Kidney (tissue), 22 donors: ENCODE measurements at places on chromosomes 1 and 21. TPM values are rescaled to one million over a fixed set of nuclear protein-coding genes. Genes with fewer than 3 reads are reported as not detected.

DNA sequence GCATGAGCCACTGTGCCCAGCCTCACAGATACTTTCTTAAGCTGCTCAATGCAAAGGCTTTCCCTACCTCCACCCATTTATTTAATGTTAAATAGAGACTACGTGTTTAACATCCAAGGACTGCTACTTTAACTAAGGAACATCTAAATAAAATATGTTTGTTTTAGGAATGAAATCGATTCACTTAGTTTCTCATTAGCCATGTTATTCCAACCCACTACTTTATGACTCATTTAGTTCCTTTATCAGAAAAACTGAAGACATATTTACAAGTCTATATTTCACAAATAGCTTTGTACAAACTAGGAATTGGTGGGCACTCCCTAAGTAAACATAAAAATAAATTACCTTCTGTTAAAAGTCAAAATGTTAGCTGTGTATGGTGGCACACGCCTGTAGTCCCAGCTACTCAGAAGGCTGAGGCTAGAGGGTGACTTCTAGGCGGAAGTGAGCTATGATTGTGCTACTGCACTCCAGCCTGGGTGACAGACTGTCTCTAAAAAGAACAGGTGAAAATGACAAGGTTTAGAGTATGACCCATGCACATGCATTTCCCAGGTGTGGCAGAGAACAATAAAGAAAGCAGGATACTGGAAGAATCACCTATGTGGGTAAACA is 39.9 kb upstream of the AK4 start:
- no peak for DNase-seq
- H3K27me3 ChIP-seq = no peaks in the 10 kb centered on the region
- no peaks in the 10 kb centered on the region for H3K36me3 ChIP-seq

DNA sequence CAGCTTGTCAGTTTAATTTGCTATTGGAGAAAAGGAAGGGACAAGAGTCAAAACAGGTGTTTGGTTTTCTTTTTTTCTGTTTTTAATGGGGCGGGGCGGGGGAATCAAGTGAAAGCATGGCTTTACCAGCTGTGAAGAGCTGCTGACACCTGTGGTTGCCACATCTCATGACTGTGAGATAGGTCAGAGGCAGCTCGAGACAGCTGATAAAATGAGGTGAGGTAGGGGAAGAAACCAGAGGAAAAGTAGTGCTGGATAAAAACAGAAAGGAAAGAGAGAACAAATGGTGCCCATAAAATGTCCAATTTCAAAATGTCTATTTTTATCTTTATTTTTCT is 272.3 kb downstream of the NEGR1 start:
- DNase-seq = peak; percentile 30
- H3K36me3 ChIP-seq = no peaks in the 10 kb centered on the region
- no peaks in the 10 kb centered on the region for H3K27me3 ChIP-seq

GRCh38 chr1:41626146-41626545 is 141.7 kb upstream of the EDN2 start:
- no peak for DNase-seq
- no peaks in the 10 kb centered on the region for H3K36me3 ChIP-seq
- no peak overlapping the region for H3K4me3 ChIP-seq
- H3K4me1 ChIP-seq = no peaks in the 10 kb centered on the region
- no peak overlapping the region for H3K27ac ChIP-seq

- no peaks in the 10 kb centered on the region for H3K27me3 ChIP-seq
- H3K4me1 ChIP-seq = peaks cover 35% of the 10 kb centered on the region
- H3K27ac ChIP-seq = peak overlapping the region; percentile 94
- H3K36me3 ChIP-seq = peaks cover 4% of the 10 kb centered on the region
- H3K4me3 ChIP-seq = no peak overlapping the region
Observed at GRCh38 chr1:27529704-27530018, 39.7 kb upstream of the WASF2 start.

DNA sequence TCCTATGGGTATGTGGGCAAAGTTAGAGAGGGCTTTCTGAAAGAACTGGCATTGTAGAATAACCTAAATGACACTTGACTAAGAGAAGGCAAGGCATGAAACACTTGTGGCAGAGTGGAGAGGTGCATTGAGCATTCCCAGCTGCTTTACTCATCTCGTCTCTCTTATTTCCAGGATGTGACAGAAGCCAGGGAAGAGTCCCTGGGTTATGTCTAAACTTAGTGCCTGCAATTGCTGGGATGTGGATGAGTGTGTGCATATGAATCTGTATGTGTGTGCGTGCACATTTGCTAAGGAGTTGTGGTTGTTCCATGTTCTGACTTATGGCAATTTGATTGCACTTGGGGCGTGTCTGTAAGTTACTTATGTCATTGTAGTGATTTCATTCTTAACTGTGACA is 1326.5 kb upstream of the B3GALT2 start:
- H3K4me1 ChIP-seq = no peaks in the 10 kb centered on the region
- H3K27me3 ChIP-seq = no peaks in the 10 kb centered on the region
- H3K4me3 ChIP-seq = no peak overlapping the region
- DNase-seq = no peak

GRCh38 chr1:181406989-181407388 is 76.3 kb upstream of the CACNA1E start:
- peak; percentile 10 for DNase-seq
- H3K4me1 ChIP-seq = no peaks in the 10 kb centered on the region
- H3K36me3 ChIP-seq = no peaks in the 10 kb centered on the region

DNA sequence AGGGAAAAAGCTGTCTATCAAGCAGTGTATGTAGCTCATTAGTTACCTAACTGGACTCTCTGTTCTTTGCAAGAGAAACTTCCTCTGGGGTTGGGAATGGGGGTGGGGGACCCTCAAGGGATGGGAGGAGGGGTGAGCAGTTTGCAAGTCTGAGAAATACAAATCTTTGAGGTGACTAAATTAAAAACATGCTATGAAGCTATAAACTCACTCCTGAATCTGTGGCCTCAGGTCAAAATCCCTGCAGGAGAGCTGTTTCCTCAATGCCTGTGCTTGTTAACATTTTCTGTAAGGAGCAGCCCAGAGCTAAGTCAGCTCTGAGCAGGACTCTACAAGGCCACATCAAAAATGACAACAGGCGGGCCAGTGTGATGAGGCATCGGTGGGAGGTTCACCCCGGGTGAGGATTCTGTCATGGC is 32.8 kb upstream of the PTPRC start:
- H3K4me1 ChIP-seq = no peaks in the 10 kb centered on the region
- no peak overlapping the region for H3K27ac ChIP-seq
- DNase-seq = no peak

GRCh38 chr1:99786751-99787501 is 20.5 kb upstream of the FRRS1 start:
- H3K36me3 ChIP-seq = no peaks in the 10 kb centered on the region
- no peaks in the 10 kb centered on the region for H3K4me1 ChIP-seq
- H3K27me3 ChIP-seq = no peaks in the 10 kb centered on the region
- no peak overlapping the region for H3K4me3 ChIP-seq

Gene LRRC8B
- 2.4 TPM for polyA plus RNA-seq

Gene C1orf87
- polyA plus RNA-seq = 0.45 TPM

Gene TTLL7
- 2.3 TPM for polyA plus RNA-seq

Gene AMY1A
- not detected for polyA plus RNA-seq

Gene SPATA17
- polyA plus RNA-seq = 7.1 TPM
